Effector memory CD4-positive, alpha-beta T cell (primary cell): ENCODE measurements at places on chromosomes 5 and 9.
A peak's percentile ranks its signal among the peaks of the same experiment; 100 is the strongest.

DNA sequence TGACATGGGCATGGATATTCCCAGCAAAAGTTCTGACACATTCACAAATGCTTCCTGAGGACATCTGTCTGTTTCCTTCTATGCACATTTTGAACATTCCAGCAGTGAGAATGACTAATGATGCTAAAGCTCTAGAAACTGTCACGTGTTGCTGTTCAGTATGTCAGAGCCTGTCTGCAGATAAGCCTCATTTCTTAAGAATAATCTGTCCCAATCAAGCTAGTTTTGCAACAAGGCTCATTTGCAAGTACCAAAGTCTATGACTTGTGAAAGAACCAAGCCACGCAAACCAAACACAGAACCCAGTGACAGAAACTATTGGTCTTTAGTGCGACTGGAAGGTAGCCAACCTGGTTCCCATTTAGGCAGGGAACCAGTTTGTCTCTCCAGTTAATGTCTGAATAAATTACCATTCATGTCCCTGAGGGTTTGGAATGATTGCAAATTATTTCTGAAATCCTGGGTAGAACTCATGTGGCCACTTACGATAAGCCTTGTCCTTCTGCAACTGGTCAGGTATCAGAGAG, 178.5 kb downstream of the C9orf152 start:
- no peak for DNase-seq

DNA sequence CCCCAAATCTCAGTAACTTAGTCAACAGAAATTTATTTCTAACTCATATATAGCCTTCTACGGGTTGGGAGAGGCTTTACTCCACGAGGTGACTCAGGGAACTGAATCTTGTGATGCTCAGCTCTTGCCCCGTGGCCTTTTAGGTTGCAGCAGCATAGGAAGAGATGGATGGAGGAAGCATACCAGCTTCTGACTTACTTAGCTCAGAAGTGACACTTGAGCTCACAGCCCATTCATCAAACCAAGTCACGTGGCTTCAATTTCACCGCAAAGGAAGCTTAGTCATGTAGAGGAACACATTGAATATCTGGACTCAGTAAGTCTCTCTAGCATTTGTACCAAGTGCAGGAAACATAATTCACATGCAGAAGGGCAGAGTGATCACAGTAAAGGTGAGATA, 124.1 kb upstream of the KCNN2 start:
- no peak for DNase-seq

DNA sequence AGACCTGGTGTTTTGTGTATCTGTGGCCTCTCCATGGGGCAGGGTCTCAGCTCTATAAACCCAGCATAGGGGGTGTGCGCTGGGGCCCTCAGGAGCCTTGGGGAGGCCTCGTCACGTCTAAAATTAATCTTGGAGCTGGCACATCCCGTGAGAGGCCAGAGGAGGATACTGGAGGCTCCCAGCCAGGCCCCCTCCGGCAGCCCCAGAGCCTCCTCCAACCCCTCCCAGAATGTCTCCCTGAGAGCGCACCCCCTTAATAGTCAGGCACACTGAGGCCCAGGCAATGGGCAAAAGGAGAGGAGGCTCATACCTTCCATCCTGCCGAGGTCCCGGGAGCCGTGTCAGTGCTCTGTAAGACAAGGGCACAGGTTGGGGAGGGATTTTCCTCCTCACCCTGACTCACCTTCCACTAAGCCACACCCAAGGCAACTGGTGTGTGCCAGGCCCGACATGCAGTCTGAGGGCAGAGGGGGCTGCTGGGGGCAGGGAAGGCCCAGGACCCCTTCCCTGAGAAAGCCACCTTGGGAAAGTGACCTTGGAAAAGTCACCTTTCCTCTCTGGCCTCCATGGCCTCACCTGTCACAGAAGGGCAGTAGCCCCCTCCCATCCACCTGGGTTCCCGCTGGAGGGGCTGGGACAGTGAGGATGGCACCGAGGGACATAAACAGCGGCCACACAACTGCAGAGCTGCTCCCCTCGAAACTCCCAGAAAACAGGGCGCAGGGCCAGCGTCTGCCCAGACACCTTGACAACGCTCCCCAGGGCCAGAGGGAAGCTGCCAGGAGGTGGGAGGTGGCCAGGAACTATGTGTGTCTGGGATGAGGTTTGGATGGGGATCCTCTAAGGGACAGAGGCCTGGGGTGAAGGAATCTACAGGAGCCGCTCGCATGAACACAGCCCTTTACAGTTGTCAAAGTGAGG, 2.9 kb downstream of the AK1 start:
- DNase-seq: no peak

DNA sequence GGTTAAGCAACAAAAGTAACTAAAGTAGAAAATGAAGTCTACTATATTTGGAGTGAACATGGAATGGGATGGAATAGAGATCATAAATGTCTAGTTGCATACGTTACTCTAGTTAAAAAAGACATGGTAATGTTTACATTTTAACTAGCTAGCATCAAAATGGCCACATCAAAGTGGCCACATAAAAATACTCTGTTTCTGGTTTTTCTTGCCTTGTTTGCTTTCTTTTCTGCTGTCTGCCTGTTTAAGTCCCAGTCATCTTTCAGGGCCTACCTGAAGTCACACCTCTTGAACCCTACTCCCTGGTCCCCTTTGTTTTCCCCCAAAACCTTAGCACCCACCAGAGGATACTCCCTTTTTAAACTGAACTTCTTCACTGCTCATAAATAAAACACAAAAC, 6.4 kb upstream of the KIF2A start:
- DNase-seq: no peak

DNA sequence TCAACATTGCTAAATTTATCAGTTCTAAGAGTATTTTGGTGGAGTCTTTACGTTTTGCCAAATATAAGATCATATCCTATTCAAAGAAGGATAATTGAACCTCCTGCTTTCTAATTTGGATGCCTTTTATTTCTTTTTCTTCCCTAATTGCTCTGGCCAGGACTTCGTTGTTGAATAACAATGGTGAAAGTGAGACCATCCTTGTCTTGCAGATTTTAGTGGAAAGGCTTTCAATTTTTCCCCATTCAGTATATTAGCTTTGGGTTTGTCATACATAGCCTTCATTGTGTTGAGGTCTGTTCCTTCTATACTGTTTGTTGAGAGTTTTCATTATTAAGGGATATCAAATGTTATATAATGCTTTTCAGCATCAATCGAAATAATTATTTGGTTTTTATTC, 1974.2 kb upstream of the ACO1 start:
- DNase-seq: no peak

DNA sequence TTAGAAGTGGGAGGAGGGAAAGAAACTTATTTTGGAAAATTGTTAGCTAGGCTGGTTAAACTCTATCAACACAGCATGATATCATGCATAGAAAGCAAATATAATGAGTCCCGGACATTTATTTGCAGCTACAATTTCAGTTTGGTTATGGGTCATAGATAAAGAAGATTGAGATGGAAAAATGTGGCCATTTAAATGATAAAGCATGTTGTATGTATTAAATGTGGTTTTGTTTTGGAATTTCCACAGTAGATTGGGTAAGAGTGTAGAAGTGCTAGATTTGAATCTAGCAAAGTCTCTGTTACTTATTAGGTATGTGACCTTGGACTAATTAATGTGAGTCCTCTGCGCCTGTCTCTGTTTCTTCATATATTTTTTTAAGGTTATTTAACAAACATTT, 217.4 kb downstream of the KDM4C start:
- no peak for DNase-seq

DNA sequence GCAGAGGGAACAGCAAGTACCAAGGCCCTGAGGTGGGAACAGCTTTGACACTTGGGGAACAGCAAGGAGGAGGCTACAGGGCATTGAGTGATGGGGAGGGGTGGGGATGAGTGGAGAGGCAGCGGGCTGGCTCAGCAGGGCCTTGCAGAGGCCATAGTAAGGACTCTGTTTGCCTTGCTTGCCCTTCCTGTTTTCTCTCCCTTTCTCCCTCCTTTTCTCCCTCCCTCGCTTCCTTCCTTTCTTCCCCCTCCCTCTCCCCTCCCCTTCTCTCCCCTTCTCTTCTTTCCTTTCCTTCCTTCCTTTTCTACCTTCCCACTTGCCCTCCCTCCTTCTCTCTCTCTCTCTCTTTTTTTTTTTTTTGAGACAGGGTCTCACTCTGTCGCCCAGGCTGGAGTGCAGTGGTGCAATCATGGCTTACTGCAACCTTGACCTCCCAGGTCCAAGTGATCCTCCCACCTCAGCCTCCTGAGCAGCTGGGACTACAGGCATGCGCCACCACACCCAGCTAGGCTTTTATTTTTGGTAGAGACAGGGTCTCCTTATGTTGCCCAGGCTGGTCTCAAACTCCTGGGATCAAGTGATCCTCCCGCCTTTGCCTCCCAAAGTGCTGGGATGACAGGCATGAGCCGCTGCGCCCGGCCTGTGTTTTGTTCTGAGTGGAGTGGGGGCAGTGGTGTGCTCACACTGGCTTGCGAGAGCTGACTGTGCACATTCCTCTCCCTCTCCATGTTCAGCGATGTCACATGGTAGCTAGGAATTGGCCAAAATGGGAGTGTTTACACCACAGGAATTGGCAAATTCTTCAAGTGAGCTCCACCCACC, 17.1 kb downstream of the IER5L start:
- no peak for DNase-seq

GRCh38 chr9:129306318-129306973, 128.4 kb upstream of the IER5L start:
- DNase-seq: no peak

DNA sequence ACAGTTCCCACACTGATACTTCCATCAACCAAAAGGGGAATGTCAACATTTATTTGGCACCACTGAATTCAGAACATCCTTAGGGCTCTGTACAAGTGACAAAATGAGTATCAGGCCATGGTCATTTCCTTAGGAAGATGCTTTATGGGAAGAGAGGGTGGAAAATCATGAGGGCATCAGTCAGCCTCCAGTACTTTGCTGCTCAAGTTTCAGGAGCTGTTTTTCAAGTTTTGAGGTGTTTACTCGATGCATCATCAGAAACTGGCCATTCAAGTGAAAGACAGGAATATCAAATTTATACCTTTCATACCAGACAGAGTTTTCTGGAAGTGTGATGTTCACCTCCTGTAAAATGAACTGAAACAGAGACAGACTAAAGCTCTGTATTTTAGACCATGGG, 21.2 kb upstream of the MARCHF3 start:
- DNase-seq: no peak

DNA sequence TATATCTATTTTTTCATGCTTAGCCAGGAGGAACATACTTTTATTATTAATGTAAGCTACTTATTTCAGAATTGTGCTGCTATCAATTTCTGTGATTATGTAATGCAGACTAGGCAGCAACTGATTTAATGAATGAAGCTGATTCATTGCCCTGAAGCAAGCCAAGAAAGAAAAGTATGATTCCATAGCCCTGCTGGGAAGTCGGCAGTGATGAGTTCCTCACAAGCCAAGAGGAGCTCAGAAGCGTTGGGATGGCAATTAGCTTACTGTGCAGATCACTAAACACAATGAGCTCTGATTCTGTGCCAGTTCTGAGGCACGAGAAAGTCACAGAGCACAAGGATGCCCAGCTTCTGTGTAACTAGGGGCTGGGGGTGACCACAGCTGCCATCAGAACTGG, 254.3 kb upstream of the KLF9 start:
- DNase-seq: no peak

GRCh38 chr5:158180407-158180806, 321.5 kb upstream of the CLINT1 start:
- DNase-seq: no peak

DNA sequence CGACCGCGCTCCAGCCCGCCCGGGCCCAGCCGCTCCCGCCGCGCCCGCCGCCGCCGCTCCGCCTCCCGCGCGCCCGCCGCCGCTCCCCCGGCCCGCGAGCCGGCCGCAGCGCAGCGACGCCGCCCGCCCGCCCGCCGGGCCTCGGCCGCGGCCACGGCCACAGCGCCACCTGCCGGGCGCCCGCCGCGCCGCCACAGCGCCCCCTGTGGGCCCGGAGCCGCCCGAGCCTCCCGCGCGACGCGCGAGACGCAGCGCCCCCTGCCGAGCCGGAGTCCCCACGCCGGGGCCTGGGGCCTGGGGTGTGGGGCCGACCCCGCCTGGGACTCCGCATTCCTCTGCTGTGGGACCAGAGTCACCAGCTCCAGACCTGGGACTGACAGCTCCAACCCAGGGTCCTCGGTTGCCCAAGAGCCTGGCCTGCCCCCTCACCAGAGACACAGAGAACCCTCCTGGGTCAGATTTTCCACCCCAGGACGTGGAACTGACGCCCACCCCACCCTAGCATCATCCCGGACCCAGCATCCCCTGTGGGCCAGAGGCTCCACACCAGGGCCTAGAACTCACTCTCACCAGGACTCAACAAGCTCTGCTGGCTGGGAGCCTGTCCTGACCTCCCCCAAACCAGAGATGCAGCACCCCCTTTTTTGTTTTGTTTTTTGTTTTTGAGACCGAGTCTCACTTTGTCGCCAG, at the start of gene RAPGEF1:
RAPGEF1 (minus strand) TSS at position 118 of the 690 bp plus-strand sequence. CDS start 246 bp downstream, outside the sequence.
- DNase-seq: peak; percentile 63
